Amniotic epithelial cell (primary cell): ENCODE measurements at places on chromosomes 11 and 22.

DNA sequence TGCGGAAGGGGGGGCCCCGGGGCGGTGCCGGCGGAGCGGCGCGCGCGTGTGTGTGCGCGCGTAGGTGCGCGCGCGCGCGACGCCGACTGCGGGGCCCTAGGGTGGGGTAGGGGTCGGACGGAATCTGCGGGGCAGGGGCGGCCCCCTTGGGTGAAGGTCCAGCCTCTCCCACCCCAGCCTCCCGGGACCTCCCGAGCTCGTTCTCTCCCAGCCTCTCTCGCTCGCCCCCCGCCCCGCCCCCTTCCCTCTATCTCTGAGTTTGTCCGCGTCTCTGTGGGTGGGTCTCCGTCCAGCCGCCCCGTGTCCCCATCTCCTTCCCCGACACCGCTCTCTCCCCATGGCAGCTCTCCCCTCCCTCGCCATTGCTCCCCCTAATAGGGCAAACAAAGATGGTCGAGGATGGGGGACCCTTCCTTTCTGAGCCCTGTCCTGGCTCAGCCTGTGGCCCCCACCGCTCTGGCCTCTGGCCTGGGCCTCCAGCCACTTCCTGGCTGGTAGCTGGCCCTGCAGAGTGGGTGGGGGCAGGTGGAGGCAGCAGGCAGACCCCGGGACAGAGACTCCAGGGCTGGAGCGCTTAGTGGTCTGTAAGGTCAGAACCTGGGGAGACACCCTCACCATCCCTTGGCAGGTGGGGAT is 33.0 kb upstream of the PRR5 start:
- no peak for DNase-seq

DNA sequence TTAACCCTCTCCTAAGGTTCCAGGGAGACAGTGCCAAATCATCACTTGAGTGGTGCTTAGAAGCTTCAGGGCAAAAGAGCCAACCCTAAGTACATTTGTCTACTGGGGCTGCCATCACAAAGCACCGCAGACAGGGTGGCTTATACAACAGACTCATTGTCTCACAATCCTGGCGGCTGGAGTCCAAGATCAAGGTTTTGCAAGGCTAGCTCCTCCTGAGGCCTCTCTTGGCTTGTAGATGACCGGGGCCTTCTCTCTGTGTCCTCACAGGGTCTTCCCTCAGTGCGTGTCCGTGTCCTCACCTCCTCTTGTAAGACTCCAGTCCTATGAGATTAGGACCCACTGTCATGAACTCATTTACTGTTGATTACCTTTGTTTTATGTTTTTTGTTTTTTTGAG is 34.1 kb upstream of the CD81 start:
- DNase-seq = peak; percentile 16

DNA sequence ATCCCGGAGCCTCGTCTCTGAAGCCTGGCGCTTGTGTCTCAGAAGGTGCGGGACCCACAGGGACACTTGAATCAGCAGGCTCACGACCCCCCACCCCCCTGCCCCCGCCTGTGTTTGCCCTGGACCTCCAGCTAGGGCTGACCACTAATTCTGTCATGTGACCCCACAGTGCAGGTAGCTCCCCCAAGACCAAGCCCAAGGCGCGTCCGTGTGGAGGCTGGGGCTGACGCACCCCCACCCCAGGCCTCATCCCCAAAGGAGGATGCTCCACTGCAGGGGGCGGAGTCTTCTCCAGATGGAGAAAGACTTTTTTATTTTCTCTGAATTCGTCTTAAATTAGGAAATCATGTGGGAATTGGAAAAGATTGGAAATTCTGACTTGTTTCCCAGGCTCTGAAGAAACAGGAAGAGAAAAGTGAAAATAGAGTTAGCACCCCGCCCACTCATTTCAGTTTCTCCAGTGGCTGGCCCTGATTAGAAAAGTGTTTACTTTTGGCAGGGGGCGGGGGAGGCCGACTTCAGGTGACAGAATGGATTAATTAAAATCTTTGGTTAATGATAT is 1.0 kb upstream of the RELA start:
- DNase-seq = peak; percentile 57

DNA sequence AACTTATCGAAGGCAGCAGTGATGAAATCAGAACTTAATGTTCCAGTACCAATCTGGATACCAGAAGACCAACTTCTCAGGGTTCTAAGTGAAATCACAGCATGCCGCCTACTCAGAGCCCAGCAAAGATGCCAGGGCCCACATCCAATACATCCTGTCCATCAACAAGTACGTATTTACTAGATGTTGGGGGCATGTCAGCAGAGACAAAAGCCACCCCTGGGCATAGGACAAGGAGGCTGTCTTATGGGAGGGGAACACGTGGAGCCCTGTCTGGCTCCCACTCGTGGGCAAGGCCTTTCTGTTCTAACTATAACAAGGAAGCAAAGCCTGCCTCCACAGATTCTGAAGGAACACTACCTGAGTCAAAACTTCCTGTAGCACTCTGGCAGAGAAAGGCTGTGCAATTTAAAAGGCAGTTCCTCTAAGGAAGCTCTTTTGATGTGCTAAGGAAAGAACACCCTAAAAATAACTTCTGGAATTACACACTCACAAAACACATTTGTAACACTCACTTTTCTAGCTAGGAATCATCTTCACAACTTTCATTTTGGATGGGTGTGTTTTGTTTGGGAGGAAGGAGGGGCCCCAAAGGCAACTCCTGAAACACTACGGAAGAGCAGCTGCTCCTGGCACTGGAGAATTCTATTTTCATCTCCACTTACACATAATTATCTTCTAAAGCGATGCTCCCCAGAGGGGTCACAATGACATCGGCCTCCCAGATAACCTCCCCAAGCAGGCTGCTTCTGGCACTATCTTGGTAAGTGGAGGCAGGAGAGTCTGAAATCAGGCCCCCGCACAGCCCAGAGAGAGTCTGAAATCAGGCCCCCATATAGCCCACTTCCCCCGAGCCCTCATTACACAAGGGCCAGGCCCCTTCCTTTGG is 14.2 kb downstream of the SMCO4 start:
- no peak for DNase-seq

GRCh38 chr11:1006762-1007161 is 29.8 kb downstream of the MUC6 start:
- peak; percentile 15 for DNase-seq

DNA sequence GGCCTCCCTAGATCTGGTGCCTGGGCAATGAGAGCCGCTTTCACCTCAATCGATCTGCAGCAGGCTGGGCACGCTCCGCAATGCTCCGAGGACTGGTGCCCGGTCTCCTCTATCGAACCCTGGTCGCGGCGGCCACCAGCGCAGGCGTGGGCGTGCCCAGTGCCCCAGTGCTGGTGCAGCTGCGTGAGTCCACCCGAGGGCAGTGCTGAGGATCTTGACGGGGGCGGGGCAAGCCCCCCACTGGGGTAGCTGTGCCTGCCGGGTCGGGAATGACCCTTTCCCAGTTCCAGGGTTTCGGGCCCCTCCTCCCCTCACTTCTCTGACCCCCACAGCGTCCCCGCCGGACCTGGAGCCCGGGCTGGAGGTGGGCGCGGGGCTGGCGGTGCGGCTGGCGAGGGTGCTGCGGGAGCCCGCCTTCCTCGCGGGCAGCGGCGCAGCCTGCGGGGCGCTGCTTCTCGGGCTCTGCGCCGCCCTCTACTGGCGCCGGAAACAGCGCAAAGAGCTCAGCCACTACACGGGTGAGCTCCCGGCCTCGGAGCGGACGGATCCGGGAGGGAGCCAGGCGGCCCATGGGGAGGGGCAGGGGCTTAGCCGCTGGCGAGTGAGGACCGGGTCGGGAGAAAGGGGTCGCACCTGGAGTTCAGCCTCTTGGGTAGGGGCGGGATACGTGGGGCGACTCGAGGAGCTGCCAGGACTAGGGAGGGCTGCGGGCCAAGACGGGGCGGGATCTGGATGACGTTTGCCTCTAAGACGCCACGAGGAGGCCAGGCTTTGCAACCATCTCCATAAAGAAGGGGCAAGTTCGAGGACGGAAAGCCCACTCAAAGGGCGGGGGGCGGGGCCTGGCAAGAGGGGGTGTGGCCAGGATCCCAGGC is 10.9 kb downstream of the ROBO3 start:
- DNase-seq = peak; percentile 91

GRCh38 chr22:20242393-20243175 is 25.5 kb downstream of the RTN4R start:
- DNase-seq = no peak

DNA sequence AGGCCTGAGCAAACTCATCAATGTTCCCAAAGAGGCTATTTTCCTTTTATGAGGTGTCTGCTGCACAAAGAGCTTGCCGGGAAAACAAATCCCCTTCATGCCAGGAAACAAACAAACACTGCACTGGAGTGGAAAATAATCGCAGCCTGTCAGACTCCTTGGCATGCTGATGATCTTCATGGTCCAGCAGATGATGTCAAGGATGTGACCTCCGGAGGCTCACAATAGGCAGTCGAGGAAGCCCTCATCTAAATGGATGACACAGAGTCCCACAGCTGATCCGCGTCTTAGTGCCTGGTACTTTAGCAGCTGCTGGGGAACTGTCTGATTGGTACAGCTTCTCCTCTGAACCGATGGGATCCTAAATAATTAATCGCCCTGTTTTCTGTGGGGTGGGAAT is 187.6 kb downstream of the TENM4 start:
- DNase-seq = no peak

DNA sequence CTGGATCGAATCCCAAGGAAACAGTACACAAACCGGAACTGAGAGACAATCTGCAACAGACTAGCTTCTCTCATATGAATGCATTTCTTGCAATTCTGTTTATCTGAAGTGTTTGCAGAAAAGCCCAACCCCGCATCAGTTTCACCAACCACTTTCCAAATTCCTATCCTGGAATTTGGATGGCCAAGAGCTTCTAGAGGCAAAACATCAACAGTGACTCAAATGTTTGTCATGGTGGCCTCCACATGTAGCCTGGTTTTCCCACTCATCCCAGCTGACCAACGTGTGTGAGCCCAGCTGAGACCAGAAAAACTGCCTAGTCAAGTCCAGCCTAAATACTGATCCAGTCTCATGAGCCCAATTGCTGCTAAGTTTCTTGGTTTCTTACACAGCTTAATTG is 8.3 kb upstream of the MIEF1 start:
- DNase-seq = peak; percentile 42

DNA sequence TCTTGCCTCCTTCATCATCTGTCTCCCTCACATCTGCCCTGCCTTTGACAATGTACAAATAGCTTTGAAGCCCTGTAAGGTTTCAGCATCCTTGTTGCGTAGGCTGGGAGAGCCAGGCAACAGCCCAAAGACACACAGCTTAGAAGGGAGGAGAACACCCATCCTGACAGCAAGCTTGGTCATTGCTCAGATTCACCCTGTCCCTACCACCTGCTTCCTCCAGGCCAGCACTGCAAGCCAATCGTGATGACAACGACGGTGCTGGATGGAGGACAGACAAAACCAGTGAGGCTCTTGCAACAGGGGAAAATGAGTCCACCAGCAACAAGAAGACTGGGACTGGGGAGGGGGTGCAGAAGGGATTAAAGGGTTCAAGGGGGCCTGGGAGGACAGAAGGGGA is 32.9 kb upstream of the CD5 start:
- DNase-seq = no peak

GRCh38 chr22:37905534-37906363 is at the start of gene MICALL1:
Gene MICALL1 (plus strand): TSS chr22:37906297. CDS start chr22:37906423, 126 bp downstream.
- DNase-seq = peak; percentile 70
